ENCODE measurements at places on chromosomes 7 and 10.

- DNase-seq = no peak
These were observed 582 bp downstream of the STEAP2 start for GRCh38 chr7:90212149-90212495.

DNA sequence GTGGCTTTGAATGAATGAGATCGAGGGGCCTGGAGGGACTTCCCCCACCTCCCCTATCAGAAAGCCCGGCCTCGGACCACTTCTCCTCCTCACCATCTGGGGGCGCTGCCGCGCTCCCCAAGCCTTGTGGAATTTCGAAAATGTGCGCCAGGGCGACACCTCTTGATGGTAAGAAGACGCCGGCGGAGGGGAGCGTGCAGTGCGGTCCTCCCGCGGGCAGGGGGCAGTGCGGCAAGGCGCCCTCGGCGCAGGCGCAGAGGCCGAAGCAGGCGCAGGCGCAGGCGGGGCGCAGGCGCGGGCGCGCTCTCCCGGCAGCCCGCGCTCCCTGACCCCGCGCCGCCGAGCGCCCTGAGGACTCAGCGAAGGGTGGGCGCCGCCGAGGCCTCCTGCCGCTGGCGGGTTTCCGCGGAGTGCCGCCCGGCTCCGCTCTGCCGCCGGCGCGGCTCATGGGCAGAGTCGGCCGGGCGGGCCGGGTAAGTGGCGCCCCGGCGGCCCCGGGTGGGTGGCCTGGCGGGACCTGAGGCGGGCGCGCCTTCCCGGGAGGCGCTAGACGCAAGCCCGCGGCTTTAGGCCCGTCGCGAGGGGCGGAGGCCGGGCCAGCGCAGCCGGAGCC lies at the start of gene RBM17:
Gene RBM17 (plus strand): TSS at position 314 of the 613 bp plus-strand sequence. CDS start 8,032 bp downstream, outside the sequence.
- peak; percentile 95 for DNase-seq

DNA sequence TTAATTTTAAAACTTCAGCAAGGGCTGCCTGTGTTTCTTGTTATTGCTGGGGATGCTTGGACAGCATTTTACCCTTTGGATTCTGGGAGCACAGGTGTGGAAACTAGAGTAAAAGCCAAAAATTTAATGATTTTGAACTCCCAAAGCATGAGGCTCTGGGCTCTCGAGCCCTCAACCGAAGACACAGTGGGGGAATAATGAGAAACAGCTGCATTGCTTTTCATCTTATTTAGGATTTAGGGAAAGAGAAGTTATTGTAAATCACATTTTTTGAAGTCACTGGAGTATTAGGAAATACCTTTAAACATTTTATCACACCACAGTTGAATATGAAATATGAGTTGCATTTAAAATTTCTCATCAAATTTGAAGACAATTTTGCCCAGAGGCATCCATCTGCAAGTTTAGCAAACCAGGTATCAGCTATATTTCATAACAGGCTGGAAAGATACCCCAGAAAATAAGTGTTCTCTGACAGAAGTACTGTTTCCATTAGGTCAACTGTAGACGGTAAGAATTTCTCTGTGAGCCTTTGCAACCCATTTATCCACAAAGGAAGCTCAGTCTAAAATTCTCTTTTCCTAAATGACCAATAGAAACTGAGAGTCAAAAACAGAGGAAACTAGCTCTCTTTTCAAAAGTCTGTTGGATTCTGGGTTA lies 290.6 kb upstream of the PHYHIPL start:
- DNase-seq = no peak

GRCh38 chr7:24227068-24227467 lies 56.9 kb upstream of the NPY start:
- no peak for DNase-seq

DNA sequence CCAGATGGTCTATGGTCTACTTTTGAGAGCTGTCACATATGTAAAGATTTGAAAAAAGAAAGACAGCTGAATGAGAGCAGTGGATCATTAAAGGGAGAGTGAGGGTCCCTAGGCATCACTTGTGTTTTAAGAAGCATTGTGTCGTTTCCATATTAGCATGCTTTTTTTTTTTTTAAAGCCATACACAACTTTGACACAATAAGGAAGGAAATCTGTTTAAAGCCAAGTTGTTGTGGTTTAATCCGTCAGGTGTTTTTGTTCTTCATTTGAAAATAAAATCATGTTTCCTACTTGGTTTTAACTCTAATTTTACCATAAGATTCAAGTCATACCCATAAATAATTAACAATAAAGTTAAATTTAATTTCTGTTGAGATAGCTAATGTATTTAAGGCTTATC lies 53.5 kb downstream of the MDFIC start:
- DNase-seq = no peak

DNA sequence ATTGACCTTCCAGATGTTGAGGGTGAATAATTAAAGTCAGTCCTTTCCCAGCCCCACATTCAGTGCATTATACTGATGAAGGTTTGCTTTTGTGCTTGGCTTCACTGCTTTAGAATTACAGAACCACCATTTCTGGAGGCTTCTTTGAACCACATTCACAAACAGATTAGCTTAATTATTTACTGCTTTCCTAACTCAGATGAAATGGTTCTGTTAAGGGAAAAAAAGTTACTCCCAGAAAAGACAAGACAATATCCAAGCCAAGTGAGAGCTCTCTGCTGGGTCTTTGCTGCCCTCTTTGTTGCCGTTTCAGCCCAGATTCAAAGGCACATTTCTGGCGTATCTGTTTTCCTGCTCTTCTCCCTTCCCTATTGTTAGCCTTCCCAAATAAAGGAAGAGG lies 188.9 kb downstream of the AHR start:
- DNase-seq = no peak

DNA sequence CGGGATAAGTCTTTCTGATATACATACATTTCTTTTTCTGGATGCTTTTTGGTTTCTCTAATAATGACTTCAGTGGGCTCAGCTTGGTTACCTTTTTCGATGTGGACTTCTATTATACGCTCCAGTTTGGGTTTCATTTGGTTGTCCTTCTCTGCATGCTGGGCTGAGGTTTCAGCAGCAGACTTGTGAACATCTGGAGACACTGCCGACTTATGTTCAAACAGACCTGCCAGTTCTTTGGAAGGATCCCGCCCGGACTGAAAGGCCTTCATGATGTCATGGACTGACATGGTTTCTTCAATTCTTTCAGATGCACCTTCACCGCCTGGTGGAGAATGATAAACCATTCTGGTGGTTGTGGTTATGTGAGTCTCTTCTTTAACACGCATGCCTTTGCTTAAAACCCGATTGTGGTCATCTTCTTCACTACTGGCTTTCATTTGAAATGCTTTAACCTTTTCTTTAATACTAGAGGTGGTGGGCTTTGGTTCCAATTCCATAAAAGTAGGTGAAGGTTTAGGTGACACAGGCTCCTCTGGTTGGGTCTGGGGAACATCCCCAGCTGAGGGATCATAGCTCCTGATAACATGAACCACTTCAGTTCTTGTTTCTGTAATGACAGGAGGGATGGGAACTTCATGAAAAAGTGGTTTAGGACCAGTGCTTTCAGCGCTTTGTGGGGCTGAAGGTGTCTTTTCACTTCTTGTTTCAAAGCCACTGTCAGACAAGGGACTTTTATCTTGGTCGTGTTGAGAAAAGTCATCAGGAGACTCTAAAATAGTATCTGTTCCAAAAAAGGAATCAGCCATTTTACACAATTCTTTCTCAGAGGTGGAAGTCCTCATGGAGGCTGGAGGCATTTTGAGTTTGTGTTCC lies 167.7 kb upstream of the CCDC6 start:
- DNase-seq = no peak

GRCh38 chr10:93061594-93062513 lies 1.3 kb downstream of the CYP26C1 start:
- no peak for DNase-seq

GRCh38 chr10:79097021-79097872 lies 28.5 kb downstream of the ZMIZ1 start:
- no peak for DNase-seq

DNA sequence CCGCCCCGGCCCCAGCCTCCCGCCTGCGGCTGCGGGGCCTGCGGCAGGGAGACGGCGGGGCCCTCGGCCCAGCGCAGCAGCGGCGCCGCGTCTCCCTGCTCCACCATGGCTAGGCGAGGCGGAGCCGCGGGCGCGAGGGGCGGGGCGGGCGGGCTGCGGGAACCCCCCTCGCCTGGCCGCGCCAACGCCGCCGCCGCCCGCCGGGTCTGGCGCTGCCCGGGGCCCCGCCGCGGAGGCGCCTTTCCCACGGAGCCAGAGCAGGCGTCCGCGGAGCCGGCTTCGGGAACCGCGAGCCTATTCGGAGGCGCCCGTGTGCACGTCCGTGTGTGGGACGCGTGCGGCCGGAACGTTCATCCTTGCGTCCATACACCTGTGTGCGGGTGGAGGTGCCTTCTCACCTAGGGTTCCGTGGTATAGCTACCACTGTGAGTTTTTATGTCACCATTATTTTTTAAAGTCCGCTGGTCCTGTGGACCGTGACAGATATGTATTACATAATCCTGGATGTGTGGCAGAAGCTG lies at the start of gene DENND11:
Gene DENND11 (minus strand): TSS at position 120 of the 521 bp plus-strand sequence. CDS start 13 bp downstream, at position 107.
- peak; percentile 37 for DNase-seq

DNA sequence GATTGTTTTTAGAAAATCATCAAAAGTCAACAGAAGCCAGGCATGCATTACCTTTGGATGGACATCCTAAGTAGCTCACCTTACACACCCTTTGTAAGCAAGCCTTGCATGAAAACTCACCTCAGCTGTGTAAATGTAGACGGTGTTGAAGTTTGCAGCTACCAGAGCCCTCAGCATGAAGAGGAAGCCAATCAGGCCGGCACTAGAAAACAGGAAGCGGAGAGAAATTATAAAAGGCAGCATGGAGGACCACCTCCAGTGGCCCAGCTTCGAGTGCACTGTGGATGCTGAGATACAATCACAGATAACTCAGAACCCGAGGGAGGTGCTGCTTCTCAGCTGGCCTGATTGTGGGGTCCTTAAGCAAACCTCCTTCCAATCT lies 75.3 kb downstream of the SVOPL start:
- no peak for DNase-seq

- DNase-seq = no peak
These were observed 89.7 kb upstream of the FAM20C start for GRCh38 chr7:102721-103120.

DNA sequence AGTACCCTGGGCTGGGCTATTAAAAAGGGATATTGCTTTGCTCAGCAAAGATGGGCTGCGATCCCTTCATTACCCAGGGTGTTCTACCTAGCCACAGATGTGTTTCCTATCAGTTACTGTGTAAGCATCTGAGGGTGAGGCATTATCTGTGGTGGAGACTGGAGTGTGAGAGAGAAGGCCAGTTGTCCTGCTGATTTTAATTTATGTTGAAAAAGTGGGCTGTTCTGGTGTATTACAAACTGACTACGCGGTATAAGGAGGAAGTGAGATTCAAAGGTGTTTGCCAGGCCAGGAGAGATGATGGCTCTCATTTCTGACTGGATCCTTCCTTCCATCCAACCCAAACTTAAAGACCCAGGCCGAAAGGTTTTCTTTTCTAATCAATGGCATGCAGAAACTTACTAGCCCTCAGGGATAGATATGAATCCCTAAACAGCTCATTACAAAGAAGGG lies 7.6 kb downstream of the TCF7L2 start:
- no peak for DNase-seq

DNA sequence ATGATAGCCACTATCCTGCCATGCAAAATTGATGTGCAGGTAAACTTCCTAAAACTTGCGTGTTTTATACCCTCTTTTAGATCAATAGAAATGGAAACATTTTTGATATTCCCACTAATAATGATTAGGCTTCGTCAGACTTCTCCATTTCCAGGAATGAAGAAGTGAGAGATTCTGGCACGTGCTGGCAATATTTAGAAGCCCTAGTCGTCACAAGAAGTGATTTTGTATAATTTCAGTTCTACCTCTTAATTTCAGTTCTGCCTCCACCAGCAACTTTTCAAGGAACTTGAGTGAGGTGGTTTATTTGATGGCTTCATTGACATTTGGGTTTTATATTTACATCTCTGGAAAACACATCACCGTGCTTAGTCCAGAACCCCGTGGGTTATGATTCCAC lies 61.9 kb downstream of the MRC1 start:
- no peak for DNase-seq

GRCh38 chr10:70568781-70569495 lies 33.6 kb downstream of the PRF1 start:
- DNase-seq = no peak

DNA sequence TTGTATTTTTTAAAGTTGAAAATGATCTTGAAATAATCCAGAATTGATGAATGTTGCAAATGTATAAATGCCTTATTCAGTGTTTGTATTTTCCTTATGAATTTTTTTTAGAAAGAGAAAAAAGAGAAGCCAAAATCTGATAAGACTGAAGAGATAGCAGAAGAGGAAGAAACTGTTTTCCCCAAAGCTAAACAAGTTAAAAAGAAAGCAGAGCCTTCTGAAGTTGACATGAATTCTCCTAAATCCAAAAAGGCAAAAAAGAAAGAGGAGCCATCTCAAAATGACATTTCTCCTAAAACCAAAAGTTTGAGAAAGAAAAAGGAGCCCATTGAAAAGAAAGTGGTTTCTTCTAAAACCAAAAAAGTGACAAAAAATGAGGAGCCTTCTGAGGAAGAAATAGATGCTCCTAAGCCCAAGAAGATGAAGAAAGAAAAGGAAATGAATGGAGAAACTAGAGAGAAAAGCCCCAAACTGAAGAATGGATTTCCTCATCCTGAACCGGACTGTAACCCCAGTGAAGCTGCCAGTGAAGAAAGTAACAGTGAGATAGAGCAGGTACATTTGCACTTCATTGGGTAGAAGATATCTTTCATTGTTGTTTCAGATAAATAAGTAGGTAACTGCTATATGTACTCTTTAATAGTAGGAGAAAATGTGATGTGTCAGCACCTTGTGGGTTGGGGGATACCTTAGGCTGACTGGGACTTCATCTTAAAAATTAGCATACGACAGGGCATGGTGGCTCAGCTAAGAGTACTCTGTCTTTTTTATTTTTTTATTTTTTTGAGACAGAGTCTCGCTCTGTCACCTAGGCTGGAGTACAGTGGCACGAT lies 3.9 kb downstream of the DDX21 start:
- DNase-seq = no peak

- no peak for DNase-seq
These were observed 75.9 kb downstream of the LMBR1 start for GRCh38 chr7:156816943-156817572.

DNA sequence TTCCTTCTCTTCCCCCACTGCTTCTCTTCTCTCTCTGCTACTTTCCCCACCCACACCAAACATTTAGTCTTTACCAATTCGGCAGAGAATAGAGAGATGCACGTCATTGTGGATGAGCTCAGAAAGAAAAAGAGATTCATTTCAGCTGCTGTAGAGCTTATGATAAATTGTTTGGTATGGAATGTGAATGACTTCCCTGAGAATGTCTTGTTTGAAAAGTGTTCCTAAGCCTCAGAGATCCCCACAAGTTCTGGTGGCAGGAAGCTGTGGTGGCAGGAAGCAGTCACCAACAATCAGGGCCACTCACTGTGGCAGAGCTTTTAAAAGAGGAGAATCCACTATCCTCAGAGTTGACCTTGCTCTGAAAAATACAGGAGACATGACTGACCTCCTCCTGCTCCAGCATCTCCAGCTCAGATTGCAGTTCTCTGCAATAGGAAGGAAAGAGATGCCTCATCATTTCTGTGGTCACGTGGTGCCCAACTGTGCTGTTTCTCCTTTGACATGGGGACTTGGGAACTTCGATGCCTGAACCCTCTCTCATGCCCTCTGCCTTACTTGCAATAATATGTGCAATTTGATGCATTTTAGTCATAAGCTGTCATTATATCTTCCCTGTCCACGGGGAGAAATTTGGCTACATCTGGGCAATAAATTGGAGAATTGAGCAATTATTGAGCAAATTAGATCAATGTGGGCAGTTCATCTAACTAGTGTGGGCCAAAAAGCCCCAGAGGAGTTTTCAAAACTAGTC lies 76.5 kb downstream of the BMPER start:
- DNase-seq = no peak

GRCh38 chr10:100135486-100135885 lies 50.3 kb downstream of the ERLIN1 start:
- no peak for DNase-seq

Measured in effector CD8-positive, alpha-beta T cell (primary cell).